ENCODE measurements at places on chromosomes 5 and 9.

DNA sequence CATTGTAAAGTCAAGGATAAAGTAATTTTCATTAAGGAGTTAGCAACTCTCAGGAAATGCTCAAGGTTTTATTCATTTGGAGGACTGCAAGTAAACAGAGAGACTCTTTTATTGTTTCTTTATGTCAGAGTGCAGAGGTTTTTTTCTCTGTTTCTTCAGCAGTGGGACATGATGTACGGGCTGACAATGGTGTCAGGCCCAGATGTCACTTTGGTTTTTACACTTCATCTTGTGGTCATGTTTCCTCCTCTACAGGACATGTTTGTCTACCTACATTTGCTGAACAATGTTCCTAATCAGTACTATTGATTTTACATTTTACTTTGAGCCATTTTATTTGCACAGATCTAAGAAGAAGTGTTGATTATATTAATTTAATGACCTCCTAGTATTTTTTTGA, 72.8 kb upstream of the PARP8 start:
- no peak for DNase-seq

GRCh38 chr5:10485897-10486296, 44.2 kb downstream of the ROPN1L start:
- DNase-seq, result no peak

- no peak for DNase-seq
Measured at GRCh38 chr5:16082053-16082452, 97.5 kb downstream of the MARCHF11 start.

GRCh38 chr9:94676446-94677131, 37.3 kb upstream of the FBP1 start:
- no peak for DNase-seq

DNA sequence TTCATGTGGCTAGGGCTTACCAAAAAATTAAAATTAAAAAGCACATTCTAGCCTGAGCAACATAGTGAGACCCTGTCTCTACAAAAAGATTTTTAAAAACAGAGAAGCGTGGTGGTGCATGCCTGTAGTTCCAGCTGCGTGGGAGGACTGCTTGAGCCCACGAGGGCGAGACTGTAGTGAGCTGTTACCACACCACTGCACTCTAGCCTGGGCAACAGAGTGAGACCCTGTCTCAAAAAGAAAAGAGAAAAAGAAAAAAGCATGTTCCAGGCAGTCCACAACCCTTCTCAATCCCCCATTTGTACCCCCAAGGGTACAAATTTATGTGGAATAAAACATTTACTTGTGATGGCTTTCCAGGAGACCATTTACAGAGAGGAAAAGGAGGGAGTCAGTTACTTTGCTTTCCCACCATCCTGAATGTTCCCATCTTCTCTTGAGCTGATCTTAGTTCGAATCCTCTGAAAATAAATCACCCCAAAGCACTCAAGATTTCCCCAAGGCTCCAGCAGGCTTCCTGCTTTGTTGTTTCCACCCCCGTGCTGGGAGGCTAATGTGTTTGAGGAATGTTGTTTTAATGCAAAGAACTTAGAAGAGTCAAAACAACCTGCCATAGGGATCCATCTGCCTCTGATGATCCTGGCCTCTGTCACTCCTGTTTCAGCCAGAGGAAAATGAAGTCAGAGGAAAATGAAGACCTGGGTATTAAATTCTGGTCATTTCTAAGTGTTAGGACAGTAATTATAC, 384.7 kb downstream of the BNC2 start:
- no peak for DNase-seq

DNA sequence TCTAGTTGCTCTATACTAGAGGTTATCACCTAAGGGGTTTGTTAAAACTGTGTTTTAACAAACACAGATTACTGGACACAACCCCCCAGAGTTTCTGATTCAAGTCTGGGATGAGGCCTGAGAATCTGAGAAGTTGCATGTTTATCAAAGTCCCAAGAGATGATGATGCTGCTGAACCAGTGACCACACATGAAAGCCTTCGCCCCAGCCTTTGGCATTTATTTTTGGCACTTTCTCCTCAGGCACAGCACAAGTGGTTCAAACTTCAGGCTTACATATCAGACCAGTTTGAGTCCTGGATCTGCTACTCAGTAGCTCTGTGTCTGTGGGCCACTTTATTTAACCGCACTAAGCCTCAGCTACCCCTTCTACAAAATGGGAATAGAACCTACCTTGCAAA, 407.2 kb upstream of the PIK3R1 start:
- no peak for DNase-seq

DNA sequence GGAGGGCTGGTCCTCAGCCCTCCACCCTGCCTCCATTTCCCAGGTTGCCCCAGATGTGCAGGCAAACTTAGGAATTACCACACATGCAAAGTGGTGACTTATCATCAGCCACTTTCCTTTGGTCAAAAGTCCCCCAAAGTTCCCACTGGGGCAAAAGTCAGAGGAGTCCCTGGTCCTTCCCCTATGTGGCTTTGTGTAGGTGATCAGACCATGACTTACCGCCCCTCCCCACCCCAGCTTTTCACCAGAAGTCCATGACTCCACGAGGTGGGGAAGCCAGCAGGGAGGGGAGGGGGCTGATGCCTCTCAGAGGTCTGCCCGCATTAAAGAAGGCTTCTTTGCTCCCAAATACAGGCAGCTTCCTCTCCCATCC, 5.8 kb downstream of the TRAF1 start:
- no peak for DNase-seq

- no peak for DNase-seq
Measured at GRCh38 chr9:137064027-137064879, 6.1 kb downstream of the SAPCD2 start.

GRCh38 chr9:135065804-135066203, 21.7 kb upstream of the OLFM1 start:
- DNase-seq, result no peak

DNA sequence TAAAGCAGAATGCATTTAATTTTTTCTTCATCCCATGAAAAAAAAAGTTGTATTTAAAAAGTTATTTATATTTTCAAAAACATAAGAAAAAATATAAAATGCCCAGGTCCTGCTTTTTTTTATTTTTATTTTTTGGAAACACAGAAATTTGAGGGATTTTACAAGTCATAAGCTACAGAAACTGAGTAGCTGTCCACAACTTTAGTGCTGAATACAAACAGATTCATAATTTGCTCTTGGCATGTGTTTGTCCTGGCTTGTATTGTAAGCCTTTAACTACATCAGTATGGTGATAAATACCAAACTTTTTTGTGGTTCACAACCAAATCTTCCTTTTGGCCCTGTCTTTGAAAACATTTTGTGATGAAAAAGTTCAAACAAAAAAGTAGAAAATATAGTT, 7.5 kb upstream of the PLCXD3 start:
- no peak for DNase-seq

GRCh38 chr5:179326122-179326927, 18.9 kb downstream of the ADAMTS2 start:
- DNase-seq, result no peak

- no peak for DNase-seq
Measured at GRCh38 chr5:61802456-61802855, 470.4 kb downstream of the ZSWIM6 start.

DNA sequence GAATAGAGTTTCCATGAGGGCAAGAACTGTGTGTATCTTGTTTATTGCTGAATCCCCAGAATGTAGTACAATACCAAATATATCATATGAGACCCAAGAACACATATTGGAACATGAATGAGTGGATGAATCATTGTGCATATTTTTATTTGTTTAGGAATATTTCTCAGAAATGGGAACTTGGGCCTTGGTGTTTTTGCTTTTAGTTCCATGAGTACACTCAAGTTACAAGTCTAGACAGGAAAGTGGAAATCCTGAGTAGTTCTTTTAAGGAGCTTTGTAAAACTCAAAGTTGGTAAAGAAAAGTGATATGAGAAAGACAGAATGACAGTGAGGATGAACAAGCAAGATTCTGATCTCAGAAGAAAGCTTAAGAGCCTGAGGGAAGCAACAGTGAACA, 647.0 kb downstream of the EFNA5 start:
- DNase-seq, result no peak

DNA sequence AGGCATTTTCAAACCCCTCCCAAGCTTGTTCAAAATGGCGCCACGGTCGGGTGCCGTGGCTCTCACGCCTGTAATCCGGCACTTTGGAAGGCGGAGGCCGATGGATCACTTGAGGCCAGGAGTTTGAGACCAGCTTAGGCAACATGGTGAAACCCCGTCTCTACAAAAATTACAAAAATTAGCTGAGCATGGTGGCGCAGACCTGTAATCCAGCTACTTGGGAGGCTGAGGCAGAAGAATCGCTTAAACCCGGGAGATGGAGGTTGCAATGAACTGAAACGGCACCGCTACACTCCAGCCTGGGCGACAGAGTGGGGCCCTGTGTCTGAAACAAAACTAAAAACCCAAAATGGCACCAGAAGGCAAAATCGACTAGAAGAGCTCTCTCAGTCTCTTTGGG, 142.0 kb downstream of the MTX3 start:
- DNase-seq, result no peak

- DNase-seq, result no peak
Measured at GRCh38 chr5:151113651-151114050, 32.8 kb upstream of the TNIP1 start.

GRCh38 chr9:80811003-80811402, 878.3 kb downstream of the TLE1 start:
- DNase-seq, result no peak

DNA sequence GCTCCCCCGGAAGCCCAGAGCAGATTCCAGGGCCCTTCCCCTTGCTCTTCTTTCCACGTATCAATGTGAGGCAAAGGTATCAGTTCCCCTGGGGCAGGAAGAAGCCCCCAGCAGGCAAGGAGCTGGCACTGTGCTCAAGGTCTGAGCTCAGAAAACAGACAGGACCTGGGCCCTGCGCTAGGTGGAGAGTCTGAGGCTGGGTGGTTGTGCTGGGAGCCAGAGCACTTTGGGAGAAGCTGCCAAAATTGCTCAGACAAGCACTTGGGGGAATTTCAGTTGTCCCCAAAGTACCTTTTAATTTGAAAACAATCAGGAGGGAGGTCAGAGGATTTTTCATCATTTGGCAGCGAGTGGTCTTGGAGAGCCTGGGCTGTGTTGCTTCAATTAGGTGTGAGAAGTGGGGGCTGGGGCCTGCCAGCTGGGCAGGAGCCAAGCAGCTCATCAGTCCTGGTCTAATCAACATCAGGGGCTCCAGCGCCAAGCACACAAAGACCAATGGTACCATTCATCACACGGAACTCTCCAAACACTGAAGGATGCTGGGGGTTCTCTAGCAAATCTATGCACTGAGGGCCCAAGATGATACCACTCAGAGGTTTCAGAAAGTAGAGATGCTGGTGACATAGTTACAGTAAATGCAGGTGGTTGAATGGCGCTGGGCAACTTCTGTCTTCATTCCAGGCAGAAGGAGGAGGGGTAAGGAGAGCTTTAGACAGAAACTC, 176.5 kb downstream of the SNX18 start:
- no peak for DNase-seq

DNA sequence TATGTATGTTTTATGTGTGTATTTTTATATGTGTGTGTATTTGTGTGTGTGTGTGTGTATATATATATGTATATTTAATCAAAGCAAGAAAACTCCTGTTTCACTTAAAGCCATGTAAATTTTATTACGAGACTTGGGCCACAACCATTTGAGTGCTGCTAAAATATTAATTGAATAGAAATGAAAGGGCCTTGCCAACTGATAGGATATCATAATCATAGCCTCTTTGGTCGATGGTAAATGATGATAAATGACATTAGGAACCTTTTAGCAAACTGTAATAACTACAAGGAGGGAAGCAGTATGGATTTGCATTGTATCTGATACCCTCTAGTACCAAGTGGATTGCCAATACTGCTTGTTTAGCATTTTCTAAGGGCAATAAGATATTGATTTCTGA, 7.9 kb downstream of the TLE4 start:
- no peak for DNase-seq

DNA sequence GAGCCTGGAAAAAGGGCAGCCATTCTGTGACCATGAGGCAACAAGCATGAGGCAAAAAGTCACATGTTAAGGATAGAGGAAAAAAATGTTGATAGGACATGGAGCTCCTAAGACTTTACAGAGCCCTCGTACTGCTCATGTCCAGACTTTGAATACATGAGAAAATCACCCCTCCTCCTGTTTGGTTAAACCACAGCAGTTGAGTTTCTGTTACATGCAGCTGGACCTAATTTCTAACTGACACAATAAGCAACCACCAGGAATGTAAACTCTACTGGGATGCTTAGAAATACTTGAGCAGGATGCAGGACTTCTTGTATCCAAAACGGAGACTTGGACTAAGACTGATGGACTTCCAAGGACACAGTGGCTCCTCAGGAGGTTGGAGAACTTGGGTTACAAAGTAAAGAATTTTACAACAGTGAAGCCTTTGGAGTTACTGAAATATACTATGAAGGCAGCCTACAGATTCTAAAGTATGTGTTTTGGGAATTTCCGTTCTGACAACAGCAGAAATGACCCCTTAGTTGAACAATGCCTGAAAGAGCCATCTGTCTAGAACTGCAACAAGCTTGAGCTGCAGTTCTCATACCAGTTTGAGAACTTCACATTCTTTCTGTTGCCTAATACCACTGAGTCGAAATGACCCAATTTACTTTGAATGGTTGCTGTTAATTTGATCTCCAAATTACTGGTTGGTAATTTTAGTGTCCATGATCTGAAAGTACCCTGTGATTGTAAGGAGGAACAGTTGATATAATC, 268.9 kb downstream of the PIK3R1 start:
- DNase-seq, result no peak

- no peak for DNase-seq
Measured at GRCh38 chr9:78989031-78989658, 582.6 kb upstream of the TLE4 start.

- no peak for DNase-seq
Measured at GRCh38 chr5:10578869-10579268, 15.0 kb downstream of the ANKRD33B start.

DNA sequence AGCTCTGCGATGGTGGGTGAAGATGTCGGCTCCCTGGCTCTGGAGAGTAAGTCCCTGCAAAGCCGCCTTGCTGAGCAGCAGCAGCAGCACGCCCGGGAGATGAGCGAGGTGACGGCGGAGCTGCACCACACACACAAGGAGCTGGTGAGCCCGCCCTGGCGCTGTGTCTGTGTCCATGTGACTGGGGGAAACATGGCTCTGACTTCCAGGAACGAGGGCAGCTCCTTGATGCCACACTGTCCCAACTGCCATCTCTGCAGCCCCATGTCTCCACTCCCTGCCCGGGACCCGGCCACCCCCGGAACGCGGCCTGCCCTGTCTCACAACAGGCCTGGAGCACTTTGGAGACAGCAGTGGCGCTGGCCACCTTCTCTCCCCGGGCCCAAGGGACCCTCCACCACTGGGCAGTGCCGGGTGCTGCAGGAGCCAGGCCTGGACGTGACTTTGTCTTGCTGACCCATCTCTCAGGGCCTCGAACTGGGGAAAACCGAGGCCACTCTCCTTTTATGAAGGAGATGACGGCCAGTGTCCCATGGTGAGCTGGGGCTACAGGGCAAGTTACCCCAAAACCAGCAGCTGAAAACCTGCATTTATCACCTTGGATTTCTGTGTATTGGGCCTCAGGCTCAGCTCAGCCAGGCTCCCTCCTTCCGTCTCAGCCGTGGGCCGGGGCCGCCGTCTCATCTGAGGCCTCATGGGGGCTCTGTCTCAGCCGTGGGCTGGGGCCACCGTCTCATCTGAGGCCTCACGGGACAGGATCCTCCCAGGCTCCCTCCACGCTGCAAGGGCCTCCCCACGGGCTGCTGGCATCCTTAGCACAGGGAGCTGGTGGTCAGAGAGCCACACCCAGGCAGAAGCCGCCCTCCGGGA, 28.6 kb downstream of the CEP72 start:
- DNase-seq, result no peak

All from NCI-H526 (cell line).